ENCODE measurements at places on chromosomes 16 and 17.
A peak's percentile ranks its signal among the peaks of the same experiment; 100 is the strongest.

DNA sequence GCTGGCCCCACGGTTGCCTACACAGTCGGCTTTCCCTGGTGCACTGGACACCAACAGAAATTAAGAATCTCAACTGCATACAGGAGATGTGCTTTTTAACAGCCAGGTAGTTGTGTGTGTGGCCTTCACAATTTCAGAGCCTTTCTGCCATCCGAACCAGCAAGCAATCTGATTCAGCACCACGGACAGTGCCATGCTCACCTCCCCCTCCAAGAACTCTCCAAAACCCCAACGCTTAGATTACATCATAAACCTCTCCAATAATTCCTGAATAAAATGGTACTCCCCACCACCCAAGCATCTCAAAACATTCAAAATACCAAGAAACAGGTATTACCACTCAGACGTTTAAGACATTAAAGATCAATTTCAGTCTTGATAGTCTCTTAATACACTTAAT is 31.8 kb downstream of the USP7 start:
- peak; percentile 23 for ATAC-seq

- ATAC-seq: no peak
These were observed 188.0 kb downstream of the SOX9 start for GRCh38 chr17:72308744-72309385.

GRCh38 chr16:72824761-72825160 is 223.2 kb downstream of the ZFHX3 start:
- ATAC-seq: no peak

DNA sequence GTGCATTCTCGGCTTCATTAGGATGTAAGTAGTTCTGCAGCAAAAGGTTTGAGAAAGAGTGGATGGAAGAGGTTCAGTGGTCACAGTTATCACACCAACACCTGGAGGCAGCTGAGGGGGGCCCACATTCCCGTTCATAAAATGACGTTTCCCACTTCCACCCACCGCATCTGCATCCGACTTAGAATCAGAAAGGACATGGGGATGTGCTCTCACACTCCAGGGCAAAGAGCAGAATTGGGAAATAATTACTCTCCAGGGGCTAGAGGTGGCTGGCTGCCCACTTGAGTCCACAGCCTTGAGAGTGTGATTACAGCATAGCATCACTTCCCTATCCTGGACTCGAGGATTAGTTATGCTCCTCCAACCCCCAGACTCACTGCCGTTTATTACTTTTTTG is 122.0 kb downstream of the CPPED1 start:
- ATAC-seq: no peak

- ATAC-seq: peak; percentile 28
These were observed 744 bp downstream of the CMIP start for GRCh38 chr16:81445143-81445961.

- no peak for ATAC-seq
These were observed 78.3 kb downstream of the PLD6 start for GRCh38 chr17:17127730-17128291.
